ENCODE measurements at places on chromosomes 11 and 22. TPM values are rescaled to one million over a fixed set of nuclear protein-coding genes. Genes with fewer than 3 reads are reported as not detected.

The YIF1A gene
- polyA plus RNA-seq = 48.9 TPM

The TPH1 gene
- polyA plus RNA-seq = 0.40 TPM

DNA sequence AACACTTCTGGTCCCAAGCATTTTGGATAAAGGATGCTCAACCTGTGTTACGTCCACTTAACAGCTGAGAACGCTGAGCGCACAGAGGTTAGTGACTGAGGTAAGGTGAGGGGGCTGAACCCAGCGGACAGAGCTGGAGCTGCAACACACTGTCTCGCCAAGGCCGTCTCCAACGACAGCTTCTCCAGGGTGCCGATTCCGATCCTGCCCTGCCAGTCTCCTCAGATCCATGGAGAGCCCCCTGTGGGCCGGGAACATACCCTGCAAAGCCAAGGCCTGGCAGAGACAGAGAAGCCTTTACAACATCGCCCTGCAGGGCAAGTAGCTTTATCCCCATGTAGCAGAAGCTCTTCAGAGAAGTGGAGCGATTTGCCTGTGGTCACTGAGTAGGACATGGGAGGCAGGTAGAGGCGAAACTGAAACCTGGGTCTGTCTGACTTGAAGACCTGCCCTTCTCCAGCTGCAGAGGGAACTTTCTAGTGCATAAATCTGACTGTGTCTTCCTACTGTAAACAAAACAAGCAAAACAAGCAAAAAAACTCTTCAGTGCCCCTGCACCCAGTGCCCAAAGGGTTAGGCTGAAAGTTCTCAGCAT is 72.8 kb downstream of the SCUBE1 start:
- DNase-seq = no peak

GRCh38 chr22:39175353-39176142 is 23.1 kb upstream of the CBX7 start:
- DNase-seq = no peak

DNA sequence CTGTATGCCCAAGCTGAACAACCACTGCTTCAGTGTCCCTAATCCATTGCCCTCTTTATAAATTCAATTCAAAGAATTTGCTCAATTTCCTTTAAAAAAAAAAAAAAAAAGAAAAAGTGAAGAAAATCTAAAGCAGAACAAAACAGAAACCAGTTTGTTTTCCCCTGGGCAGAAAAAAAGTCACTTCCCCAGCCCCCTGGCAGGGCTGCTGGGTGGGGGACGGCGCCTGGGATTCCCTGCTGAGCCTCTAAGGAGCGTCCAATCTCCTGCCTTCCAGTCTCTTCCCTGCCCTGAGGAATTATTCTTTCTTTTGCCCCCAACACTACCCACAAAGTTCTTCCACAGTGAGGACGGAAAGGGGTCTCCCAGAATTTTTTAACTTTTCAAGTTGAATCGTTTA is 23.9 kb downstream of the DKK3 start:
- no peak for DNase-seq

GRCh38 chr22:23242473-23243001 is 62.2 kb downstream of the BCR start:
- no peak for DNase-seq

The FOSL1 gene
- polyA plus RNA-seq = not detected

GRCh38 chr22:27223317-27224177 is 566.2 kb downstream of the MIAT start:
- no peak for DNase-seq

DNA sequence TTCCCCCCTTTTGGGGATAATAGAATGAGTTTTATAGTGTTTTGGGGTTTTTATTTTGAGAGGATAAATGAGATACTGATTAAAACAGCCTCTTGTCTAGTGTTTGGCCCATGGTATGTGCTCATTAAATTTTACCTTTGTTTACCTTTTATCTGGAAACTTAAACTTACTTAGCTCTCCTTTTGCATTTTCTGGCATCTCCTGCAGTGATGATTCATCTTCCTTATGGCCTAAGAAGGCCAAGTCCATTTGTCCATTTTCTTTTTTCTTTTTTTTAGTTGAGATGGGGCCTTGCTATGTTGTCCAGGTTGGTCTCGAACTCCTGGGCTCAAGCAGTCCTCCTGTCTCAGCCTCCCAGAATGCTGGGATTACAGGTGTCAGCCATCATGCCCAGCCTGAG is 156.3 kb downstream of the COMMD9 start:
- no peak for DNase-seq

DNA sequence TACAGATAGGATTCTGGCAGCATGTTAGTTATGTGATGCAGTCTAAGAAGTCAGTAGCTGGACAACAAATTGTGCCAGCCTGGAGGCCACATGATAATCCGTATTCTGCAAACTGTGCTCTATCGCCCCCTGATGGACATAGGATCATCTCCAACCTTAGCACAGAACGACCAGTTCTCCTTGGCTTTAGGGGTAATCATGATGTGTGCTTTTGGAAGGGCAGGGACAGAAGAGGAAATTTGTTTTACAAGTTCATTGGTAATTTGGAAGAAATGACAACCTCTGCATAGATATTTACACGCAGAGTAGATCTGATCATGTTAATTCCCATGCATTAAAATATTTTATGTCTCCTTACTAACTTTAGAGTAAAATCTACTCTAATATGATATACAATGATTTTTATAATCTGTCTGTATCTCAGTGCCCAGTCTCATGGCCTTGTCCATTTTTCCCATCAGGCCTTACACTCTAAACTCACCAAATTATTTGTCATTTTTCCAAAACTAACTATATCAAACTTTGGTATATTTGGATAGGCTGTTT is 12.1 kb downstream of the OR10D3 start:
- no peak for DNase-seq

The YPEL1 gene
- polyA plus RNA-seq = 18.6 TPM

- DNase-seq = no peak
Observed at GRCh38 chr11:46239801-46240061, 37.7 kb upstream of the CREB3L1 start.

GRCh38 chr11:134712228-134713145 is 300.4 kb upstream of the B3GAT1 start:
- no peak for DNase-seq

- DNase-seq = no peak
Observed at GRCh38 chr22:31628969-31629708, 32.9 kb downstream of the PISD start.

DNA sequence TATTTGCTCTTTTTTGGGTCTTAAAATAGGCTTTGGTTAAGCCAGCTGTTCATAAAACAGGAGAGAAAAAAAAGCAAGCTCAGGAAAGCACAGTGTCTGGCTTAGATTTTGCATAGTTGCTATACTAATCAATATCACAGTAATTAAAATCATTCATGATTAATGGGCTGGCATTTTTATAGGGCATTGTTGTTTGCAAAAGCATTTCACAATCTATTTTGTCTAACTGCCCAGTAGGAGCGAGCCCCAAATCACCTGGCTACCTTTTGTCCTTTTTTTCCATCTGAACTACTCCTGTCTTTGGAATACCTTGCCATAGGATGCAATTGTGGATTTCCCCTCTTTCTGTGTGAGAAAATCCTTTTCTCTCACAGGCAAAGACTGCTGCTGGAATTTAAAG is 619.8 kb downstream of the JRKL start:
- no peak for DNase-seq

The OR8G5 gene
- polyA plus RNA-seq = not detected

DNA sequence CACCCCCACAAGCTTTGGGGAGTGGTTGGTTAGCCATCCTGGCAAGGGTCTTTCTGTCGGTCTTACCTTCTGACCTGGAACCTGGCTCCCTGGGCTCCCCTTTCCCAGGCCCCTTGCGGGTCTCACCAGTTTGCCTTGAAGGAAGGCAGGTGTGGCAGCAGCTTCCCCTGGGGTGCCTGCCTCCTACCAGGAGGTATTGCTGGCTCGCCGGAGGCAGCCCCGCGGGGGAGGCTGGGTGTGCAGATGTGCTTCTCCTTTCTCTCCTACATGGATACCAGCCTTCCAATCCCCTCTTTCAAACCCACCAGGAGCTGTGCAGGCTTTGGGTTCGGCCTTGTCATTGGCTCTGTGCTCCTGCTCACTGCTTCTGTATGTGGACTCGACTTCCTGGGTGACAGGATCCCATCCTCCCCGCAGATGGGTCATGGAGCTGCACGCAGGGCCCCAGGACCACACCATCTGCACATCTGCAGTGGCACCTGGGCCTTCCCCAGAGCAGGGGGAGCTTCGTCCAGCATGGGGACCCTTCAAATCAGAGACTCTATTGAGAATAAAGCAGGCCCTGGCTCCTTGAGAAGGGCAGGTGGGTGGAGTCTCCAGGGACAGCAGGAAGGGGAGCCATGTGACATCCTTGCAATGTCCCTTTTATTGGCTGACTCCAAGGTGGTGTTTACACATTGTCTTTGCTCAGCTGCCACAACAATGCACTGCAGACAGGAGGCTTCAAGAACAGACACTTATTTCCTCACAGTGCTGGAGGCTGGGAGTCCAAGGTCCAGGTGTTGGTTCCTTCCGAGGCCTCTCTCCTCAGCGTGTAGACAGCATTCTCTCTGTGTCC is 592.0 kb downstream of the BRD1 start:
- DNase-seq = no peak

GRCh38 chr11:94768602-94769541 is 716 bp downstream of the AMOTL1 start:
- no peak for DNase-seq

- DNase-seq = no peak
Observed at GRCh38 chr11:29707924-29708323, 308.9 kb downstream of the KCNA4 start.

The OR52N4 gene
- not detected for polyA plus RNA-seq

GRCh38 chr22:30828187-30829155 is 133.8 kb downstream of the OSBP2 start:
- DNase-seq = no peak

- DNase-seq = no peak
Observed at GRCh38 chr11:2417856-2418692, 17.5 kb downstream of the TSSC4 start.

The TBX1 gene
- polyA plus RNA-seq = 25.3 TPM

The OR51A7 gene
- not detected for polyA plus RNA-seq
